Non-pigmented ciliary epithelial cell (primary cell): ENCODE measurements at places on chromosomes 5 and 9.
A peak's percentile ranks its signal among the peaks of the same experiment; 100 is the strongest.

GRCh38 chr5:133343196-133343595, 269.1 kb downstream of the FSTL4 start:
- DNase-seq, result no peak

DNA sequence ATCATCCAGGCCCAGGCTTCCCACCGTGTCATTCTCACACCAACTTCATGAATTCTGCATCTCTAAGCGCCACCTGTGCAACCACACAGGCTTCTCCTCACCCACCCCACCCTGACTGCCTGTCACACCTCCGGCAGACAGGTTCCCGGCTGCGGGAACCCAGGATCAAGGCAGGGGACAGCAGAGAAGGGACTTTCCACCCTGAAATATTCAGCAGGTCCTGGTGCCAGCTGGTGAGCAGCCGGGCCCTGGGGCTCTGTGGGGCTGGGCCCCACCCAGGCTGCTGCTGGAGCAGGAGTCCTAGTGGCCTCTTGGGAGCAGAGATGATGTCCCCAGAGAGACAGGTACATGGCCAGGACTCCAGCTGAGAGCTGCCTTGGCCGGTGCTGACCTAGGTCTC, 12.7 kb downstream of the ANXA6 start:
- DNase-seq, result no peak

- DNase-seq, result no peak
Observed at GRCh38 chr9:38160613-38161215, 91.7 kb upstream of the SHB start.

DNA sequence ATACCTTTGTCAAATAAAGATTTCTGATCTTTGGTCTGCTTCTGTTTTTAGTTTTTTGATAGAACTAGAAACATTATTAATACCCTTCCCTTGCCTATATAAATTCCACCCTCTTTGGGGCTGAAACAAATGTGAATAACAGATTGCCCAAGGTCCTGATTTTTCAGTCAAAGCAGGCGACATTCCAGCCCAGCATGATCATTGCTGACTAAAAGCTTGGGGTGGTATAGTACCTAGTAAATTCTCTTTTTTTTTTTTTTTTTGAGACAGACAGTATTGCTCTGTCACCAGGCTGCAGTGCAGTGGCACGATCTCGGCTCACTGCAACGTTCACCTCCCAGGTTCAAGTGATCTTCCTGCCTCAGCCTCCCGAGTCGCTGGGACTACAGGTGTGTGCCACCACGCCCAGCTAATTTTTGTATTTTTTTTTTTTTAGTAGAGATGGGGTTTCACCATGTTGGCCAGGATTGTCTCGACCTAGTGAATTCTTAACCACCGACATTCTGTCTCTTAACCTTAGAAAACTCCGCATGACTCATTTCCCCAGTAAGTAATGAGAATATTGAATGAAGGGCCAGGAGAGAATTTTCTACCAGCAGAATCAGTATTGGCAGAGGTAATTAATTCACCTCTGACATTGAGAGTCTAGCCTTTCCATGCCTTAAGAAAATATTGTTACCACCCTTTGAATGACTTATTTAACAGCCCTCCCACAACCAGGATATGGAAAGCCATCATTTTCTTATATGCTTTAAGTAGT, 226.4 kb downstream of the GNA14 start:
- DNase-seq, result no peak

GRCh38 chr5:177607452-177608192, 7.7 kb downstream of the B4GALT7 start:
- peak; percentile 60 for DNase-seq

DNA sequence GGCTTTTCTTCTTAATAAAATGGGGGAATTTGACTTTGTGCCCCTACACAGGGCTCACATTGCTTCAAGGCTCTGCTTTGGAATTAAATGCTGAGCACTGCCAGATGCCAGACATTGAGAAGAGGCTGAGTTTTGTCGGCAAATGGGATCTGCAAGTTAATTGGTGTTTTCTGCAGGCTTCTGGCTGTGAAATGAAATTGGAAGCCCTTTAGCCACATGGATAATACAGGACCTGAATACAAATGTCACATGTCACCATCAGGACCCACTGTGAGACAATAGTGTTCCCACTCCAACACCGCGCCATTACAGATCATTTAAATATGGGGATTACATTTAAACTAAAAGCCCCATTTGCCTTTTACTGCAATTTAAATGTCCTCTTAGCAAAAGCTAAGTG, 164.4 kb downstream of the ZSWIM6 start:
- DNase-seq, result no peak

- no peak for DNase-seq
Observed at GRCh38 chr9:7456377-7456776, 343.2 kb downstream of the DMAC1 start.

DNA sequence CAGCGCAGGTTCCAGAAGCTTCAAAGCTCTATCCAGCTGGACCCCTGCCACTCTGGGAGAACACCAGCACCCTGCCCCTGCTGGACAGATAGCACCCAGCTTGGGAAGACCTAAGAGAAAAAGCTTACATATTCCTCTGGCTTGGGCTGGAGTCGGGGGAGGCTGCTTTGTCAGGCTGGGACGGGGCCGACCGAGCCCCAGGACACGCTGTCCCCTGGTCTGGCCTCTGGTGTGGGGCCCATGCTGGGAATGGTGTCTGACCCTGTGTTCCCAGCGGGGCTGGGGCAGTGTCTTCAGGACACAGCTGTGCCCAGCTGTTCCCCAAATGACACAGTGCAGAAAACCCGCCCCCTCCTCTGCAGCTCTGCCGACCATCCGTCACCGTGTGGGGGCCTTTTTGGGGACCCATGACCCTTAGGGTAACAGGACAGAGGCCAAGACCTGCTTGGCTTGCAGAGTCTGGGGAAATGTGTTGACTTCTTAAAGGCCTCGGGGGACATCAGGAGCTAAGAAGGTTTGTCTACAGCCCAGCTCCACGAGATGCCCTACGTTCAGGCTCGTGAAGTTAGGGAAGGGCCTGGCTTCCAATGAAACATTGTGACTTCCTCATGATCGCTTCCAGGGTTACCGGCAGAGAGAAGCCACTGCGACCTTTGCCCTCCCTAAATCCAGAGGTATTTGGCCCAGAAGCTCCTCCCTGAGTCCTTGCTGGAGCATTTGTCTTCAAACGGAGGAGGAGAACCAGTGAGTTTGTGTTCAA, 20.4 kb upstream of the SLC2A6 start:
- no peak for DNase-seq

DNA sequence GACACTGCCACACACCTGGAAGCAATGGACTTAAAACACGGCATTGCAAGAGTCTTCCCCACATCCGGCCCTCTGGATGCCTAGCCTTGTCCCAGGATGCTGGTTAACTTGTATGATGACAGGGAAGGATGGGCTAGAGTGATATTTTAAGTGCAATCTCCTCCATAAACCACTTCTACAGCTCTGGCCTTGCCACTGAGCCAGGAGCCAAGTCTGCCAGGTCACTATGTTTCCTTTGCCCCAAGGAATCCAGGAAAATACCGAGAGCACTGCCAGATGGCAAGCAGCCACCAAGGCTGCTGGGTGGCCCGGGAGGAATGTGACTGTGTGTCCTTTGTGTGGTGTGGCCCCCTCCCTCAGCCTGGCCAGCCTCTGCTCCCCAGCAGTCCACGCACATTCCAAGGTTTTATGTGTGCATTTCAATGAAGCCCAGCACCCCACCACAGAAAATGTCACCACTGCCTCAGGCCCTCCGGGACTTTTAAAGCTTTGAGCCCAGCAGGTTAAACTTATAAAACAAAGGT, 106.0 kb downstream of the FRMD3 start:
- DNase-seq, result no peak
